ENCODE measurements at places on chromosomes 7 and 10.

GRCh38 chr10:132443983-132444876, 47.2 kb downstream of the PWWP2B start:
- no peak for DNase-seq

DNA sequence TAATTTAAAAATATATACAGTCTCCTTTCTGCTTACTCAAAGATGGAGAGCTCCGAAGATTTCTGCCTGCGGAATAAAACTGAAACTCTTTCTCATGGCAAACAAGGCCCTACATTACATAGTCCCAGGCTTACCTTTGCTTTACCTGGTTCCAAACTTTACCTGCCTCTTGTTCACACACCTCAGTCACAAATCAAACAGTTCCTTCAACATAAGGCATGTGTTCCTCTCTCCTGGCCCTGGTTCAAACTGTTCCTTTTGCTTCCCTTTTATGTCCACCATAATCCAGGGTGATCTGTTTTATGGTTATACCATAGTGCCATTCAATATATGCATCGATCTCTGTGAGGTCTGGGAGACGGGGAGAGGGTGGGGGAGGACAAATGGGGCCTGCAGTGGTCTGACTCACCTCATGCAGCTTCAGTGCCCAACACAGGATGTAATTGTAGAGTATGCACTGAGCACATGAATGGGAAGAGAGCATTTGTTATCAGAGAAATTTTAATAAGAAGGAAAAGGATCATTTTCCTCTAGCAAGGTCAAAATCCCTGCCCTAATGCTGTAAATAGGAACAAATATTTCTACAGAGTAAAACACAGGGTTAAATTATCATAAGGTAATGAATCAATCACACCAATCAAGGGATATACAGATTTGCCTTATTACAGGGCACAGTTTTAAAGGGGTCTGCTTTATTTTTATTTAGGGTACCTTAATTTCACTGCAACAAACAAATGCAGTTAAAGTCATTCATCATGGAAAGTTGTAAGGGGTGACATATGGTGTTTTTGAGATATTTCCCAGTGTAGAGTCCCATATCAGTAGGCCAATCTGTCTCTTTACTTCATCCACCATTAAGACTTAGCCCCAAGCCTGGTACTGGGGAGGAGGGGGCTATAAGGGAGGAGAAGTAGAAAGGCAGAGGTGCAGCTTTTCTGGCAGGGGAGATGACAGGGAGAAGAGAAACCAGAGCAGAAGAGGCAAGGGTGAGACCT, 88.8 kb upstream of the PDE1C start:
- no peak for DNase-seq

DNA sequence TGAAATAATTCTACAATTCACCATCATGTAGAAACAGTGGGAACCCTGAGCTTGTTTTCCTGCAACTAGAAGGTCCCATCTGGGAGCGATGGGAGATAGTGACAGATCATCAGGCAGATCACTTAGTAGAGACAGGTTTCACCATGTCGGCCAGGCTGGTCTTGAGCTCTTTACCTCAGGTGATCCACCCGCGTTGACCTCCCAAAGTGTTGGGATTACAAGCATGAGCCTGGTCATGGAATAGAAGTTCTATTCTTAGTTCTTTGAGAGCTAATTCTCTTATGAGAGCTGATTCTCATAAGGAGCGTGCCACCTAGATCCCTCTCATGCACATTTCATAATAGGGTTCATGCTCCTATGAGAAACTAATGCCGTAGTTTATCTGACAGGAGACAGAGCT, 778.0 kb upstream of the AUTS2 start:
- DNase-seq, result no peak

GRCh38 chr10:125377368-125377767, 217.0 kb upstream of the CTBP2 start:
- DNase-seq, result no peak

GRCh38 chr7:13106513-13106912, 419.1 kb downstream of the ARL4A start:
- DNase-seq, result no peak

GRCh38 chr10:12758271-12758670, 243.2 kb downstream of the CCDC3 start:
- DNase-seq, result no peak

DNA sequence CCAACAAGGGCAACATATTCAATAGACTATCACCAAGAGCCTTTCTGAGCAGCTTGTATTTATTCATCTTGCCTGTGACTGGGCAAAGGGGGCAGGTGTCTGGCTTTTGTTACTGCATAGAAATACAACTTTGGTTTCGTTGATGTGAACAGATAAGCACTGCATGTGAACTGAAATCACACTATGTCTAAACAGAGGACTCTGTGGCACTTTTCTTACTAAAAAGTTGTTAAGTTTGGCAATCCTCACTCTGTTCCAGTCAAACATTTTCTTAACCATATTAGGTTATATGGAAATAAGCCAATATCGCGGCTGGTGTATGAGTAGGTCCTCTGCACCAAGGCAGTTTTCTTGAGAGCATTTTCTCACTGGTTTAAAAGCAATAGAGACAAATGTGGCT, 48.5 kb downstream of the CALD1 start:
- DNase-seq, result peak; percentile 1

DNA sequence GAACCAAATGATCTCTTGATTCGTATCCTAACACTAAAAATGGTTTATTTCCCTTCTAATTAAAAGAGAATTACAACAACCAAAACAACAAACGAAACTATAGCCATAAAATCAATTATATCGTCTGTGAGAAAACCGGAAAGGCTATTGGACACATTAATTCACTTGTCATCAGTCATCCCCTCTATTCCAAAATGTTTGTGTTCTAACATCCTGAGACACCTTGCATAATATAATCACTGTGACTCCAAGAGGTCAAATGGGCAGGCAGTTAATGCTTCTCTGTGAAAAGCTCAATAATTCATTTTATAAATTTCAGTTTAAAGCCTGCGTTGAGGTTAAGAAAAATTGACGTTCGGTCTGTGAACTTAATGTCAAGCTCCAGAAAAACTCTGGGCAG, 463 bp upstream of the LRRTM3 start:
- DNase-seq, result no peak

- no peak for DNase-seq
Measured at GRCh38 chr10:48844616-48845015, 95.0 kb downstream of the LRRC18 start.

DNA sequence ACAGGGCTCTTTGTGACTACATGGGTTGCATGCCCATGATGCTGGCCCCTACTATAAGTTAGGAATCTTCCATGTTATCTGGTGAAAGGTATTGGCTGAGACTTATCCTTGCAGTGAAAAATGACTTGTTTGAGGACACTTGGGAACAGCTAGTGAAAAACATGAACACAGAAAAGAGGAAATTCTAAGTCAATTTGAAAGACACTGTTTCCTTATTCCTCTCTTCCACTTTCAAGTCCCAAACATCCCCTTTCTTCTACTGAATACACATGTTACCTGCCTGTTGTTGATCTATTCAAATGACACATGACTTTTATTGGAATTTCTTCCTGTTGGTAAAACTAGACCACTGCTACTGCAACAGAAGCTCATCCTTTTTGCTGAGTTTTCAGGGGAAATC, 29.5 kb upstream of the PRKCQ start:
- no peak for DNase-seq

DNA sequence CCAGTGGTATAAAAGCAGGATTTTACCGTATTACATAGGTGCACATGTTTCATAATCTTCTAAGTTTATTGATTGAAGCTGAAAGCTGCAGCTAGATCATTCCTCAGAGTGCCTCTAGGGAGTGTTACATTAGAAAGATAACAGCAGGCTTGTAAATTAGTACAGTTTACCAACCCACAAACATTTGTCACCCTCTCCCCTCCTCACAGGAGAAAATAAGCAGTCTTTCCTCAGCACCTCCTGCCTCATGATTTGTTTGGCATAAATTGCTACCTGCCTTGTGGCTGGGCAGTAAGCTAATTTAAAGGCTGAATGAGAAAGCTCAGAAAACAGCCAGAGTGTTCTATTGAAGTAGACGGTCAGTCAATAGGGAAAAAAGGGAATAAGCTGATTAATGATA, 74.2 kb downstream of the NXPH1 start:
- no peak for DNase-seq

DNA sequence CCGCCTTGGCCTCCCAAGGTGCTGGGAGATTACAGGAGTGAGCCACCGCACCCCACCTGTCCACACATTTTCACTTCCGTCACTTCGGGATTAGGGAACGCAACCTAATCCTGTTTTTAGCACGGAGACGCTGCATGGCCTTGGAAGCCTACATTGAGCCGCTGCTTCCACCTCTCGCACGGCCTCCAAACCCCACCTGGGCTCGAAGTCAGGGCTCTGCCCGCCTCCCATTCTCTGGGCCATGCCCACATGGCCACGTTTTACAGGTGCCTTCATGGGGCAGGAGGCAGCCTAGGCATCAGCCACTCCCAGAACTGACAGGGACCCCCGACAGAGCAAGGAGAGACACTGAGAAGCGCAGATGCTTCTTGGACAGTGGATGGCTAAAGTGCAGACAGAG, 100.6 kb downstream of the OAT start:
- DNase-seq, result no peak

DNA sequence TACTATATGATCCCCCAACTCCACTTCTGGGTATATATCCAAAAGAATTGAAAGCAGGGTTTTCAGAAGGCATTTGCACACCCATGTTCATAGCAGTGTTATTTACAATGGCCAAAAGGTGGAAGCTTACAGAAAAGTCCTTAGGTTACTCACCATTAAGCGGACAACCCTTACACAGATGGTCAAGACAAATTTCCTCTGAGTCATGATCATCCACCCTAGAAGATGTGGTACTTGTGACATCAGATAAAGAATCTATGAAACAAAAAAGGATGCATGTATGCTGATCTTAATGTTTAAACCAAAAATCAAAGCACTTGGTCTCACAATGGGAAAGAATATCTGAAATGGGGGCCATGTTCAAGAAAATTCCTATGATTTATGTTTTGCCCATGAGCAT, 31.1 kb downstream of the ZC3HAV1 start:
- no peak for DNase-seq

GRCh38 chr7:15889507-15889906, 203.0 kb upstream of the MEOX2 start:
- DNase-seq, result peak; percentile 2

DNA sequence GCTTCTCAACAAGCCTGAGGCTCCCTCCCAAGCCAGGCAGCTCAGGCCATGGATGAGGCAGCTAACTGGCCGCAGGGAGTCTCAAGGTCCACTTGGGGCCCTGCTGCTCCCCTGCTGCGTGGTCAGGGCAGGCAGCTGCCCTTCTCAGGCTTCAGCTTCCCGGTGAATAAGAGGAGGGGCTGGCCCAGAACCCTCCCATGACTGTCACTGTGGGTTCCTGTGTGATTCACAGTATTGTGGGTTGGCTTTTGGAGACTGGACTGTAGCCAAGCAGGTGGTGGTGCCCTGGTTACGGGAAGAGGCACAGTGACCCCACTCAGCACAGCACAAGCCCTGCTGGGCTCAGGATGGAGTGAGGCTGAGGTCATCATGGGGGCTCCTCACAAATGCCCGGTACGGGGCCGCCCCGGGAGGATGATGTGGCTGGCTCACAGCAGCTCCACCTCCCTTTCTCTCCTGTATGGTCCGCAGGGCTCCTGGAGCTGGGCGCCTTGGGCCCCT, 189.8 kb downstream of the HECW1 start:
- DNase-seq, result no peak

DNA sequence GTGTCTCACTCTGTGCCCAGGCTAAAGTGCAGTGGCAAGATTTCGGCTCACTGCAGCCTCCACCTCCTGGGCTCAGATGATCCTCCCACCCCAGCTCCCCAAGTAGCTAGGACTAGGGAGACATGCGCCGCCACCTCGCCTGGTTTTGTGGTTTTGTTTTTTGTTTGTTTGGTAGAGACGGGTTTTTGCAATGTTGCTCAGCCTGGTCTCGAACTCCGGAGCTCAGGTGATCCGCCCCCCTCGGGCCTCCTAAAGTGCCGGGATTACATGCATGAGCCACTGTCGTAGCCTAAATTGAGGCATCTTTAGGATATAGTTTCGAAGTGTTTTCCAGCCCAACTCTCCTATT, 781 bp downstream of the ZNF727 start:
- DNase-seq, result no peak

GRCh38 chr7:148953676-148954075, 69.6 kb upstream of the EZH2 start:
- DNase-seq, result no peak

DNA sequence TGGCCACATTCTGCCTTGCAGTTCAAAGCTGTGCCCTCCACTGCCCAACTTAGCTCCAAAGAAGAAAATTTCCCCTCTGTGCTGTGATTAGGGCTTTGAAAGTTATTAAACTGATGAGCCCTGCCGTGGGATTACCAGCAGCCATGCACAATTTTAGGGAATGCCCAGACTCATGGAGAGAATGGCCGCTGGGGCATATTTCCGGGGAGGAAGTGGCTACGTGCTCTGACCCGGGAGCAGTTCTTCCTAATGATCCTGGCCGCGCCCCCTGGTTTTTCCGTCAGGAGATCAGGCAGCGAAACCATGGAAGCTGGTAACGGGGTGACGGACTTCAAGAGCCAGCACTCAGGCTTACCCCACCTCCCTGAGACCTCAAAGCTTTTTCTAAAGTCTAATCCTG, 365.5 kb upstream of the PFKP start:
- no peak for DNase-seq

- DNase-seq, result no peak
Measured at GRCh38 chr7:111029141-111029572, 61.8 kb upstream of the LRRN3 start.

DNA sequence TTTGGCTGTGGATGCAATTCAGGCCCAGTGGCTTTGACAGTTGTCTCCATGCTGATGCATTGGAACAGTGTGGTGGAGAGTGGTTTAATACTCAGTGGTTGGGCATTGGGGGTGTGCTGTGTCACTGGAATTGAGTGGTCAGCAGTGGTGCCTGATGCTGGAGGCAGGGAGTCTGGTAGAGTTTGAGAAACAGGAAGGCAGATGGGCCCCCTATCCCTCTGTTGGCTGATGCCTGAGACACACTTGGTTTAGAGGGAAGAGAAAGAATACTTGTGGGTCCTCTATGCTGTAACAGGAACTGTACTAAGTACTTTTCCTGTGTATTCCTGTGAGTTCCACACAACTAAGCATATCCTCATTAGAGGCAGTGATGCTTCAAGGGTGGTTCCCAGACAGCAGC, 55.4 kb downstream of the EEPD1 start:
- DNase-seq, result no peak

GRCh38 chr10:133324198-133324792, 12.4 kb downstream of the CALY start:
- DNase-seq, result peak; percentile 10

GRCh38 chr10:58066979-58067378, 200.7 kb downstream of the IPMK start:
- DNase-seq, result no peak
